ENCODE measurements at places on chromosomes 4 and X.

- DNase-seq, result no peak
Observed at GRCh38 chr4:127734976-127735375, 4.8 kb downstream of the SLC25A31 start.

GRCh38 chr4:101785486-101785885, 5.0 kb upstream of the BANK1 start:
- DNase-seq, result no peak

DNA sequence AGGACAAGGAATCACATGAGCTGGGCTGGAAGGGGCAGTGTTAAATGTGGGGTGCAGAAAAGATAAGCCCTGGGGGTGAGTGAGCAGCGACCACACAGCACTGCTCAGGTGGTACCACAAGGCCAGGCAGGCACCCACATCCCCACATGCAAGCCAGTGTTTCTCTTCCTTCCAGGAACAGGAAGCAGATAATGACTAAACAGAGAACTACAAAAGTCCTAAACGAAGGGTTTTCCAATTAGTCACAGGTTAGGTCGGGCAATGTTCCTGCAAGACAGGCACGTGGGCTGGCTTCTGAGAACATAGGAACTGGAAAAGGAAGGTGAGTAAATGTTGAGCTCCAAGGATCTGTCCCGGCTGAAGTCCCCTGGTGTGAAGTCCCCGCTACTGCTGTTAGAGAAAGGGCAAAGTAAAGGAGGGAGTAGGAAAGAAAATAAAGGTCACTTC, 19.5 kb downstream of the RELL1 start:
- peak; percentile 37 for DNase-seq

DNA sequence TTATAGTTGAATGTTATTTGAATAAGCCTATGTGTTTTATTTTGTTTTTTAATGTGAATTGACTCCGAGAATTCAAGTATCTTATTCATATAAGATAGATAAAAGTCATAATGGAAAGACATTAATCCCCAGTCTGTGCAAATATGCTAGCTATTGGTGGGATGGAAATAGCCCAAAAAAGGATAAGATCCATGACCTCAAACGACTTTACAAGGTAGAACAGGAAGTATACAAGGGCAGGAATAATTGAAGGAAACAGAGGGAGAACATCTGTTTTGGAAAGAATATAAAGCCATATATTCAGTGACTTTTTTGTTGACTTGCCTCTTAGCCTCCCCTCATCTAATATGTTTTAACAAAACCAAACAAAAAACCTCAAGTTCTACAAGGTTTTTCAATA, 9.0 kb downstream of the ABCE1 start:
- no peak for DNase-seq

DNA sequence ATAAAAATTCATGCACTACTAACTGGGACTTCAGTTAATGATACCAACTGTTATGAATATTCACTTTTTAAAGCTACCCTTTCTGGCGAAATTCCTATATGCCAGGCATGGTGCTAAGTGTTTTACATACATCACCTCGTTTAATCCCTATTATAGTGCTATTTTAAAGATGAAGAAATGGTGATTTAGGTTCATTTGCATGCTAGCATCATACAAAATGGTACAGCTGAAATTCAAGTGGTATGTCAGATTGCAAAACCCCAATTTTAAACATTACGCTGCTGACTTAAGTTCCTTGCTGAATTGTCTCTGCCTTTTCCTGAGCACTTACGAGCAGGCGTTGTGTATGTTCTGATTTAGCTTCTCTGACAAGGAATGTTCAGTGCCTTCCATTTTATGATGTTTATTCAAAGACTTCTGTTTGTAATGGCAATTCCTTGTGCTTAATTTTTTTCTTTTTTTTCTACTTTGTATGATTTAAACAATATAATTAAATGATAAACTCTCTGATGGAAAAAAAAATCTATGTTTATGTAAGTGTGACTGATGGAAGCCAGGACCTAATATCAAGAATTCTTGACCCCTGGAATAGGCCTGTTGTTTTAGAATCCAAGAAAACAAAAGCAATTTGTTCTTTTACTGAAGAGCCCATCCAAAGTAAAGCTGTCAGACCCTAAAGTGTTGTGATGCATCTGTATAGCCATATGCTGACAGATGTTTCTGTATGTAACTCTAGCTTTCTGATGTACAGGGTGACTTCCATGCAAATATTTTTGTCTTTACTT, 148.1 kb downstream of the PCDH7 start:
- DNase-seq, result no peak

- DNase-seq, result no peak
Observed at GRCh38 chr4:47929682-47930201, 15.4 kb upstream of the NFXL1 start.

GRCh38 chr4:47835494-47835893, 2.4 kb downstream of the CORIN start:
- DNase-seq, result no peak

GRCh38 chr4:87229979-87230378, 9.6 kb upstream of the KLHL8 start:
- DNase-seq, result no peak

Measured in GM12865 (cell line).